ENCODE measurements at places on chromosomes 4 and X.
A peak's percentile ranks its signal among the peaks of the same experiment; 100 is the strongest.

- DNase-seq: no peak
These were observed 15.4 kb upstream of the OCIAD1 start for GRCh38 chr4:48815483-48815882.

DNA sequence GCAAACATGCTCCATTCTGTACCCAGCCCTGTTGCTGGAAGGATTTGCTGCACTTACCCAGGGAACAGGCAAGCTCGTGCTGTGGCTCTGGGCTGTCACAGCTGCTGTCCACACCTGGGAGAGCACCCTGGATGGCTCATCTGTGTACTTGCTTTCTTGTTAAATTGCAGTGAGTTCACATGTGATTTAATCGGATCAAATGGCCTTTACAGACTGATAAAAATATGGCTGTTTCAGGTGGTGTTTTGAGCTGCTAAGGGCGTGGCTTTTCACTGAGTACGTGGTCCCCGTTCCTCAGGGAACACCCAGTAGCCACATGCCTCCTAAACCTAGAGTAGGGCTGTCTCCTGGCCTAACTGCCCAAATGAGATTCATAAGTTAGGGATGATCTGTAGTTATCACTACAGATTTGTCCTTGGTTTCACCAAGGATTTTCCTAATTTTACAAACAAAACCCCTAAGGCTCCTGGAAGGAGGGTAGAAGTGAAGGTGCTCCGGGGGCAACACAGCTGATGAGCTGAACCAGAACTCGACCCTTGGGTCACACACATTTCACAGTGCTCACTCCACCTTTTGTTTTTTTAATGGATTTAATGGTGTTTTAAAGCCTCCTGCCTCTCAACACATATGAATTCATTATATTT is 13.7 kb downstream of the KLKB1 start:
- DNase-seq: no peak

GRCh38 chr4:33306131-33306530 is 2586.0 kb downstream of the PCDH7 start:
- no peak for DNase-seq

GRCh38 chr4:5710961-5711478 is at the start of gene EVC:
EVC (plus strand) TSS chr4:5711201; CDS start chr4:5711381, 180 bp downstream.
- peak; percentile 97 for DNase-seq

DNA sequence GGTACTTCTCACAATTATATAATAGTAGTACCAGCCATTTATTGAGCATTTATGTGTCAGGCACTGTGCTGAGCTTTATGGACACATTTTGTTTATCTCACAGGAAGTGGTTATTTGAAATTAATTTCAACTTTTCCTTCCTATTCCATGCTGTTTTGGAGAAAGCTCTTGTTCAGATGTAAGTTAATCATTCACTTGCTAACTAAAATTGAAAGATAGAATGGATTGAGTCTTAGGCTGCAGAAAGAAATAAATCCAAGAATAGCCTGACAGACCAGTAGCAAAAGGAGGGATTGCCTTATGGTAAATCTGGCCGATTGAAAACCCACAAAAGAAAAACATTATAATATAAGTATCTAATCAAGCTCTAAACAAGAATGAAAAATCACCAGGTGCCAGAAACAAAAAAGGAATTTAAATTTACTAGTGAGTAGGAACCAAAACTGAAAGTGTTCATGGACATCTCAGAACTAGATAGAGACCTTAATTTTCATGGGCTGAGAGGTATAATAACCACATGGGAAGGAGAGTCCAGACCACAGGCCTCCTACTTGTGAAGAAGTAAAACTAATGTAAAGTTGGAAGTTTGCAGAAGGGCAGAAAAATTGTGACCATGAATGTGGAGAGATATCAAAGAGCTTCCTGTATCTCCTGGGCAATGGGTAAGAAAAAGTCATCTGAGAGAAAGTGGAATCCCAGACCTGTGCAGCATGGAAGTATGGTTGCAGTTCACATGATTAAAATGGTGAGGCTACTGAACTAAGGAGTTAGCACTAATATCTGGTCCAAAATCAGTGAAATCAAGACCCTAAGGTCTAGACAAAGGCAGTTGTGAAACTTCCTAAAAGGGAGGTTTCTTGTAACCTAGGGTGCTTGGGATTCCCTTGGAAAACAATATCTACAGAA is 38.0 kb downstream of the RADX start:
- DNase-seq: no peak

DNA sequence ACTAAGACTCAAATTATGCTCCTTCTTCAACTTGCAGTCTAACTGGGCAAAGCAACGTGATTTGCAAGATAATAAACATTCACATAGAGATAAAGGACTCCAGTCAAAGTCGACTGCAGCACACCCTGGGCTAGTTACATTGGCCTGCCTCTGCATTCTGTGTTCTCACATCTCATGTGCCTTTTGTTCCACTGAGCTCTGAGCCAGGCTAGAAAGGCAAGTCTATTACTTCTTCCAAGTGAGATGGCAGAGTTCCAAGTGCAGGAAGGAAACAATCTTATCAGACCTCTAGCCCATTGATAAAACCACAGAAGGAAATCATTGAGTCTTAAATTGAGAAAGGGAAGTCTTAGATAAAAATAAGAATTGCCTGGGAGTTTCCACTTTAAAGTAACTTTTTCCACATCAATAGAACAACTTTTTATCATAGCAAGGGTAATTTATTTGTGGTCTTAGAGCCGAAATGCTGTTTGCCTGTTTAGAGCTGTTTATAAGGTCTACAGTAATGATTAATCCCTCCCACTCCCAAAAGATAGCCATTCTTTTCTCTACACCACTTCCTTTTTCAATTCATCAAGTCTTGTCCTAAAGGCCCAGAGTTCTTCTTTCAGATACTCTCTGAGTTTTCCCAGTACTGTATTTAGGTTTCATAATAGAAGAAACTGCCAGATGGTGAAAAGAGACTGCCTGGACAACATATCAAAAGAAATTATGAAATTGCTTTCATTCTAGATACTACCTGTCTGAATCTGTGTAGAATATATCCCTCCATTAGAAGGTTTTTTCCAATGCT is 200.2 kb downstream of the GUCY2F start:
- no peak for DNase-seq

DNA sequence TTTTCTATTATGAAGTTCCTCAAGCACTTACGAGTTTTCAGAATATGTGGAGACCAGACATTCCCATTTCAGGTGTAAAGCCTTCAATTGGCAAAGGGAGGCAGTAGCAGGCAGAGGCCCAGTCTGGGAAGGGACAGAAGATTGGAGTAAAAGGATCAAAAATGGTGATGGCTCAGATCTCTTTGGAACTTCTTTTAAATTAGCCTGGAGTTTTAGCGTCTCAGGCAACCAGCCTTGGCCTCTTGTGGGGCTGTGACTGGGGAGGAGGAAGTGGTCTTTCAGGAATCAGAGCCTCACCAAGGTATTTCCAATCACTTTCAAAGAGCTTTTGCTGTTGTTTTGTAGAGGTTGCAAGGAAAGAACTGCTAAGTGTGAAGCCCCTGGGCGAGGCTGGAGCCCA is 239.1 kb downstream of the FRAS1 start:
- no peak for DNase-seq

- DNase-seq: no peak
These were observed 474.8 kb downstream of the PCDH10 start for GRCh38 chr4:133623847-133624246.

GRCh38 chr4:2860391-2861348 is 17.0 kb downstream of the ADD1 start:
- no peak for DNase-seq

DNA sequence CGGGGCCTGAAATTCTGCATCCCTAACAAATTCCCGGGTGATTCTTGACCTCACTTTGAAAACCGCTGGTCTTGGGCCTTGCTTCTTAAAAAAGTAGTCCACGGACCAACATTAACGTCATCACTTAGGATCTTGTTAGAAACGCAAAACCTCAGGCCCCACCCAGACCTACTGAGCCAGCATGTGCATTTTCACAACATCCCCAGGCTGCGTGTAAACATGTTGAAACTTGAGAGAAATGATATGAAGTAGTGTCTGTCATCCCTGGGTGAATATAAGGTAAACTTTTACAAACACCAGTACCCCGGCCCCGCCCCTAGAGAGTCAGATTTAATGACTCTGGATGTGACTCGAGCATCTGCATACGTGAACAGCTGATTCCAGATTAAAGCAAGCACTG is 33.7 kb downstream of the SORBS2 start:
- no peak for DNase-seq

Data from GM03348 (cell line).